ENCODE measurements at places on chromosomes 2 and 18.

GRCh38 chr2:196380098-196380497 lies 208.7 kb upstream of the STK17B start:
- no peak for DNase-seq

DNA sequence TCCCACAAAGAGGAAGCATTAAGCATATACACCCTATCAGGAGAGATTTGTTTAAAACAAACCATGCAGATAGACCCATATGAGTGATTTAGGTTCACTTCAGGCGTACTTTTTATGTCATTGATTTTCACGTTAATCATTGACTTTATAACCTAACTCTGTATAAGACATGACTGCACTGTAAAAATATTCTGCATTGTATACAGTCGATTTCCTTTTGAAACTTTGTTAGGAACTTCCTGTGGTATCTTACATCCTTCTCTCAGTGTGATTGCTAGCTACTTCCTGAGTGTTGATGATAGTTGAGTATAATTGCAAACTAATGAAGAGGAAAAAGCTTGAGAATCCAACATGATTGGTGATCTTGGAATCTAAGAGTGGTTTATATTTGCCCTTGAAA lies 69.4 kb downstream of the XIRP2 start:
- no peak for DNase-seq

- DNase-seq: no peak
Measured at GRCh38 chr2:136386046-136386445, 268.1 kb upstream of the CXCR4 start.

- DNase-seq: no peak
Measured at GRCh38 chr2:42659609-42660008, 91.2 kb downstream of the MTA3 start.

GRCh38 chr2:29130295-29130694 lies 15.1 kb downstream of the CLIP4 start:
- DNase-seq: no peak

GRCh38 chr2:192218377-192218776 lies 23.6 kb upstream of the TMEFF2 start:
- no peak for DNase-seq

- no peak for DNase-seq
Measured at GRCh38 chr2:33093283-33093993, 146.7 kb downstream of the LTBP1 start.

DNA sequence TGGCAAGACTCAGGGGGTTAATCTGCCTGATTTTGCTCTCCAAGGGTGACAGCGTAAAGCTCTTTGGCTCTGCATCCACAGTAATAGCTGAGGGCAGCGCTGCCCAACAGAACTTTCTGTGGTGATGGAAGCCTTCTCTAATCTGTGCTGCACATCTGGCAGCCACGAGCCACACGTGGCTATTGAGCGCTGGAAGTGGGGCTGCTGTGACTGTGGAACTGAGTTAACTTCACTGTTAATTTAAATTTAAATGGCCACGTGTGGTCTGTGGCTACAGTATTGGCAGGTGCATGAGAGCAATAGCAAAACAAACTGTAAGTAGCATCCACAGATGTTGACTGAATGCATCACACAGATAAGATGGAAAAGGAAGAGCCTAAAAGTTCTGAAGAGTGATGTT lies 47.3 kb upstream of the TMEM200C start:
- no peak for DNase-seq

GRCh38 chr2:8680822-8681760 lies 765 bp upstream of the ID2 start:
- DNase-seq: peak; percentile 49

DNA sequence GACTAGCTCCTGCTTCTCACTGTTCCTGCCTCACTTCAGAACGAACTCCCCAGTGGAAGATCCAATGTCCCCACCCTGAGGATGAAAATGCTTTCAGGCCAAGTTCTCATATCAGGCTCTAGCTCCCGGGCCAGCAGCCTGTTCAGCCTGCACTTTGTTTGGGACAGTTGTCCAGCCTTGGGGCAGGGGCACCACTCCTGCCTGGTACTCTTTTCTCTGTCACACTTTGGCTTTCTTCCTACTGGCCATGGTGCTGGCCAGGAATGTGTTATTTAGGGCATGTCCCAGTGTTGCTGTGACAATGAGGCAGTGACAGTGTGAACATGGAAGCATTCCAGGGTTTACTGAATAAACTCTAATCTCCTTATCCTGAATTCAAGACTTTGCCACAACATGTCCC lies 154.1 kb downstream of the GALNT14 start:
- no peak for DNase-seq

DNA sequence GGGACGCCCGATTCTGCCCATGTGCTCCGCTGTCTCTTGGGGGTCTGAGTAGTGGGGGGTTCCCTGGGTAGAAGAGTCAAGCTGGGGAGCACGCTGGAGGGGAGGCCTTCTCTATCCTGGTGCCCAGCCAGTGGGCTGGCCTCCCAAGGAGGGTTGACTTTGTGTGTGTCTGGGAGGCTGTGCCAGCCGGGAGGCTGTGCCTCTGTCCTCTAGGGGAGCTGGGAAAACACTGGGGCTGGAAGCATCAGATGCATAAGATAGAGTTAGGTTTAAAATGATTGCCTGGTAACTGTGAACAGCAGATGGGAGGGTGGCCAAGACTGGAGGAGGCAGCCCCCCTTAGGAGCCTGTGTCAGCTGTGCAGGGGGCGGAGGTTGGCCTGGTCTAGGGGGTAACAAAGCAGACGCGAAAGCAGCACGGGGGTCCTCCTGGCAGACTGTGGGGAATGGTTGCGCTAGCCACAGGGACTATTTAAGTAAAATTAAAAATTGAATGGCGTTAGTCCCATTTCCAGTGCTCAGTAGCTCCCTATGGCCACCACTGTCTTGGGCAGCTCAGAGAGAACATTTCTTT lies 1.3 kb downstream of the ING5 start:
- DNase-seq: no peak

GRCh38 chr2:691821-692761 lies 14.9 kb upstream of the TMEM18 start:
- no peak for DNase-seq

DNA sequence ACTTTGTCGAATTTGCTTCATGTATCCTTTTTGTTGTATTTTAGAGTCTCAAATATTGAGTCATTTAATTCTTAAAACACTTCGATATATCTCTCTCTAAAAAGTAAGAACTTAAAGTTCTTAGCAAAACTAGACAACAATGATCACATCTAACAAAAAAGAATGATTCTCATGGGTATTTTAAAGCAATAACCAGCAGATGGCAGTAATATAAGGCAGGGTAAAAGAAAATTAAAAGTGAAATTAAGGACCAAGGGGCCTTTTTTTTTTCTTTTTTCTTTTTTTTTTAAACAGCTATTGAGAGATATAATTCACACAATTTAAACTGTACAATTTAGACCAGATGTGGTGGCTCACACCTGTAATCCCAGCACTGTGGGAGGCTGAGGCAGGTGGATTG lies 9.9 kb upstream of the AOX1 start:
- DNase-seq: no peak

GRCh38 chr2:45907592-45907991 lies 256.1 kb downstream of the PRKCE start:
- no peak for DNase-seq

DNA sequence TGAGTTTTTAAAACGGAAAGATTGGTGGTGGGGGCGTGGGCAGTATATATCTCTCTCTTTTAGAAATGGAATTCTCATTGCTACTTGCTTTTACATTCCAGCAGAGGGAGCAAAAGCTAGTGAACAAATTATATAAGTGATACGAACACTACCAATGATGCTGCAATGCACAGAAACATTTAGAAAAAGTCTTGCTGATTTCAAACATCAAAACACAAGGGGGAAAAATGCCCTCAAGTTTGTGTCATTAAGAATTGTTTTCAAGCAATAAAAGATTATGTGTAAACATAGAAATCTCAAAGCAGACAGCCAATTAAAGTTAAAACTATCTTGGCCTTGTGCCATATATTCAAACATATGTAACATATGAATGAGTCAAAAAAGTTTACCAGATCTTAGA lies 296.3 kb upstream of the KCNJ3 start:
- peak; percentile 1 for DNase-seq

- DNase-seq: no peak
Measured at GRCh38 chr18:5287854-5288253, 7.7 kb downstream of the ZBTB14 start.

- DNase-seq: no peak
Measured at GRCh38 chr2:218194880-218195279, 22.1 kb upstream of the ARPC2 start.

DNA sequence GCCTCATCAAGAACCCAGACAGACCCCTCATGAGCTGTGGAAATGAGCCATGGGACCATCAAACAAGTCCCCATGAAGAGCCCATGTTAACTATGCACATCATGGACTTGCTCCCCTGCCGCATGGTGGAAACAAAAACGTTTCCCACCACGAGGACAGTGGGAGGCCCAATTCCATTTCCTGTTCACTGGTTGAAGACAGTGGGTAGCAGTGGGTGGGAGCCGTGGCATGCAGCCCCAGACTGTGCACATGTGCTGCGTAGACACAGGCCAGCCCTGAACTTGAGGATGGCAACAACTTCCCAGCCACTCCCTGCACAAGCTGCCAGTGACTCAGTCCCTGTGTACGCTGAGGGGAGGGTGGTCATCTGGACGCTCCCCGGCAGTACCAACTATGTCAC lies 108.4 kb upstream of the LMAN1 start:
- no peak for DNase-seq

GRCh38 chr2:170095380-170095779 lies 82.6 kb upstream of the MYO3B start:
- DNase-seq: no peak

DNA sequence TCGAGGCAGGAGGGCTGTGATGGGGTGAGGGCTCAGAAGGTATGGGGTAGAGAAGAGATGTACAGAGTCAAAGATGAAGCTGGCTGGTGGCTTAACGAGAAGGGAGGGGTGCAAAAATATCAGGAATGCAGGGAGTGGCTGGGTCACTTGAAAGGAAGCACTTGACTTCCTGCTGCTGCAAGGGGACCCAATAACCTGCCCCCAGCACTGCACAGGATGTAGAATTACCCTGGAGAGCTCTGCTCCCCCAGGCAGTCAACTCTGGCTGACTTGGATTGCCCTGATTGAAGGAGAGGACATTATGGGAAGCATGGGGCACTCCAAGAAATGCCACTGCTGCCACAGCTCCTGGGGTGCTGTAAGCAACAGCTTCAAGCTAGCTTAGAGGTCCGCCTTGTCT lies 41.8 kb downstream of the CFAP221 start:
- DNase-seq: no peak

GRCh38 chr2:240963868-240964703 lies 34.3 kb upstream of the SNED1 start:
- no peak for DNase-seq

DNA sequence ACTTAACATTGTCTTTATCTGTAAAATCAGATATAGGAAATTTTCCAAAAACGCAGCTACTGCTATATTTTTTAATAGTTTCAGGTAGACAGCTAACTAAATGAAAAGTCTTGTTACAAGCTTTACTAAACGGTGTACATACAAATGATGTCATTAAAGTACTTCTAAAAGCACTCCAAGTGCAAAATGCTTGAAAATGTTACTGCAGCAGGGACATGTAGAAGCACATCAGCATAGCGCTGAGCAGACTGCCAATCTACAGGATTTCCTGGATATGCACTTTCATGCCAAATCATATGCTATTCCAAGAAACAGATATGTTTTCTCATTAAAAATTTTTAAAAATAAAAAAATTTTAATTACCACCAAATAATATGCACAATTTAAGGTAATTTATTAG lies 61.7 kb downstream of the SMAD2 start:
- no peak for DNase-seq

DNA sequence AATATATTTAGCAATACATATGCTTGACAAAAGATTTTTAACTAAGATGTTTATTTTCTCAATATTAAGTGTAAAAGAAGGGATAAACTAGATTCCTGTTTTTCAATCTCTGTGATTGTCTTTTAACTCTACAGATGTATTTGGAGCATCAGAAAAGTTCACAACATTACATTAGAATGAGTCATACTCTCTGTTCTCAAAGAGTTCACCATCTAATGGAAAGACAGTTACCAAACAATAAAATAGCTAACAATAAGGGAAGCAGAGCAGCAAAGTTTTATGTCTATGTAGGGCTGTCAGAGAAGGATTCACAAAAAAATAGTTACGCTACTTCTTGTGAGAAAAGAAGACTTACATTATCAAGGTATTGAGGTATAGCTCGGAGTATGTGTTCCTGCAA lies 109.2 kb upstream of the MAP2 start:
- no peak for DNase-seq

DNA sequence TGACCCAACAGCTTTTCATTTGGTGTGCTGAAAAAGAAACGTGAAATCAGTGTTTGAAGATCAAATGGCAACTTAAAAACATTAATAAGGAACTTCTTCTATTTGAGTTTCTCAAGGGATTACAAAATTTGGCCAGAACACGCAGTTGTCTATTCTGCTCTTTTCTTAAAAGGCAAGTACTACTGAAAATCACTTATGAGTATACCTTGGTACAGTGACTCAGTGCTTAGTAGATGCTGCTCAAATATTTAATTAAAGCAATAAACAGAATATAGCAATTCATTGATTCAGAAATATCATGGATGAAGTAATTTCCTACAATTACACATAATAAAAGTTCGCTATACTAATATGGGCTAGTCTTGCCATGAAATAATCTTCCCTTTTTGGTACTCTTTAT lies 38.2 kb upstream of the MCM6 start:
- DNase-seq: no peak

DNA sequence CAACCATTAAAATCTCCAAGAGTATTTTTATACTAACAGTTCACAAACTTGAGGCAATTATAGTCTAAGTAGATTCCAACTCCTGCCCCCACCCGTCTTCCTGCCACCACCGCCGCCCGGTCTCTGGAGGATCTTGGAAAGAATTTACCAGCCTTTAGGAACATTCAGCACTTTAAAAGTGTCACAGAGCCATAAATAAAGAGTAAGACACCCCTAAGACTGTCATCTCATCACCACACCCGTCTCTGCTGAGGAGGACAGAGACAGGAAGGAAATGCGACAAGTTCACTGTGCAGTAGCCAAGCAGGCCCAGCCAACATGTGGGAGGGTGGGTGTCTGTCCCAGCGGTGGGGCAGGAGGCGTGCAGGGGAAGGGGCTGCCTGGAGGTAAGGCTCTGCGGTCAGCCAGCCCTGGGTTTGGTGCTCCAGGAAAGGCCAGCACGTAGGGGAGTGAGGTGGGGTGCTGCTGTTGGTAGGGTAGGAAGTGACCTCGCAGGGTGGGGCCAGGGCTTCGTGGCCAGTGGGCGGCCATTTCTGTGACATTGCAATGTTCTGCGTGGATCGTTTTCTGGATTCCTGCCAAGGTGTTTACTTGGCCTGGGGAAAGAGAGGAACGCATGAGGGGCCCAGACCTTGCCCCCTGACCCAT lies 111.6 kb downstream of the FAM210A start:
- no peak for DNase-seq

DNA sequence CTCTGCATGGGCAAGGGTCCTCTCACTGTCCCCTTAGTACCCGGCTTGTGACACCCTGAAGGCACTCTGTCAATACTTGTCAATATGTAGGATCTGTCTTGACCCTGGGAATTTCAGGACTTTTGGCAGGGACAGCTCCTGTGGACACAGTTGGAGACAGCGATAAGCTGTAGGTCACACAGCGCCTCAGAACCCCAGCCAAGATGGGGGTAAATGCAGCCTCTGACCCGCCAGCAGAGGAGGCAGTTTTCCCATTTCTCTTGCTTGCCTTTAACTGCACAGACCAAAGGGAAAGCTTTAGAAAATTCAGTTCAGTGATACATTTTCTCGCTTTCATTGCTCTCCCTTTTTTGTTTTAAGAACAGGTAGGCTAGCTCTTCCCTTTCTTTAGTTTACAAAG lies 54.8 kb upstream of the KLHL29 start:
- no peak for DNase-seq

- DNase-seq: no peak
Measured at GRCh38 chr2:191580581-191580980, 97.4 kb upstream of the NABP1 start.

- no peak for DNase-seq
Measured at GRCh38 chr2:25699216-25699615, 25.8 kb upstream of the DTNB start.
